ENCODE measurements at places on chromosomes 4 and X.

- no peak for DNase-seq
These were observed 125.8 kb downstream of the KIT start for GRCh38 chr4:54783402-54784110.

GRCh38 chr4:91302120-91302519 lies 1001.6 kb upstream of the GRID2 start:
- DNase-seq = no peak

- DNase-seq = no peak
These were observed at the start of gene NDST4 for GRCh38 chr4:115113506-115114106. Gene NDST4, minus strand, starts transcription at chr4:115113620. Its CDS starts 36,584 bp downstream, at chr4:115077036.

DNA sequence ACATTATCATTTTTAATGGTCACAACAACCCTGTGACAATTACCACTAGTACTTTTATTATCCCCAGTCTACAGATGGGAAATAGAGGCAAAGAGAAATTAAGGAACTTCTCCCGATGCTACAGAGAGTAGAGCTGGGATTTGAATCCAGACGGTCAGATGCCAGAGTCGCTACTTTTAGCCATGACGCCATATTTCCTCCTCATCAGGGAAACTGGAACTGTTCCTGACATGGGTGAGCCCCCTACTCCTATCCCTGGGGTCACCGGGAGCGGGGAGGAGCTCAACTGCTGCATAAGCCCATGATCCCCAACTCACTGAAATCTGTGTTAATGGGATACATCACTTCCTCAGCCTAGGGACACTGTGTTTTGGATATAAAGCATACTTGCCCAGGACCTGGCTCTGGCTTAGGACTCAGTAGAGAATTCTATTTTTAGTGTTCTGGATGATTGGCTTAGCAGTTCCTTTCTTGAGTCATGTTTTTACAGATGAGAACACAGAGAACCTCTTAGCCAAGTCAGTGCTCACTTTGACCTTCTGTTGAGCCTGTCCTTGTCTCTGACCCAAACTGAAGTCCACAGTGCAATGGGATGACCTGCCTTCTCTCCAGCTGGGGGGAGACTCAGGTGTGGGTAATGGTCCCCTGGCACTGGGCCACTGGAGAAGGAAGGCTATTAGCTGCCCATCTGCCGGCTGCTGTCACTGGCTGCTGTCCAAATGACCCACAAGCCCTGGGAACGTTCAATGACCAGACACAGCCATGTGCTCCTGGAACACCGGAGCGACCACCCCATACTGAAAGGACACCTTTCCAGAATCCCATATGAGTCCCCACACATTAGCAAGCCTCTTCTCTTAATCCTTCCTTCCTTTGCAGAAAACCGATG lies 90.8 kb upstream of the SHISA3 start:
- DNase-seq = no peak

DNA sequence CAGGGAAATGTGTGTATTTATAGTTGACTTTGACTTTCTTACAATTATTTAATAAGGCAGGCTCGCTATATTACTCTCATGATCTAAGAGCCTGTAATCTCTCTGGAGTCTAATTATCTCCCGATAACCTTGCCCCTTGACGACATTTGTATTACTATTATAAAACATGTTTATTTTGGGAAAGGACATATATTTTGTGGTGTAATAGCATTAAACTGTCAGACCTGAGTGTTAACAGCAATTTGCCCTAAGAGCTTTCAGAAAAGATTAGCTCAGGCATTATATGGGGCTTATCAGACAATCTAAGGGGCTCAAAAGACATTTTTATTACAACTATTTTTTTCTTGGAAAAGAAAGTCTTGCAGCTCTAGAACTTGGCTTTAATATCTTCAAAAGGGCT lies 427.9 kb upstream of the SLIT2 start:
- no peak for DNase-seq

Data from germinal center (tissue), 1 donor.